ENCODE measurements at places on chromosomes 5 and 9. TPM values are rescaled to one million over a fixed set of nuclear protein-coding genes. Genes with fewer than 3 reads are reported as not detected.

DNA sequence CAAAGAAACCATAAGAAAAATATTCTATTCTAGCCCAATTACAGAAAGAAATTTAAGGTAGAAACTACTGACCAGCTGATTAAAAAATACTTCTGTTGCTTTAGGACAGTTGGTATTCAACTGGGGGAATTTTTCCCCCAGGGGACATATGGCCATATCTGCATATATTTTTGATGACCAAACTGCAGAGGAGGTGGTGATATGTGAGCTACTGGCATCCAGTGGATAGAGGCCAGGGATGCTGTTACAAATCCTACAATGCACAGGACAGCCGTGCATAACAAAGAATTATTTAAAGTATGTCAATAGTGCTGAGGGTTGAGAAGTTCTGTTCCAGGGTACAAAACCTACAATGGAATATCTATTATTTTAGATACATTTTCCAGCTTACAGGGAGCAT, 24.0 kb downstream of the ZFR start:
- DNase-seq: peak; percentile 21

DNA sequence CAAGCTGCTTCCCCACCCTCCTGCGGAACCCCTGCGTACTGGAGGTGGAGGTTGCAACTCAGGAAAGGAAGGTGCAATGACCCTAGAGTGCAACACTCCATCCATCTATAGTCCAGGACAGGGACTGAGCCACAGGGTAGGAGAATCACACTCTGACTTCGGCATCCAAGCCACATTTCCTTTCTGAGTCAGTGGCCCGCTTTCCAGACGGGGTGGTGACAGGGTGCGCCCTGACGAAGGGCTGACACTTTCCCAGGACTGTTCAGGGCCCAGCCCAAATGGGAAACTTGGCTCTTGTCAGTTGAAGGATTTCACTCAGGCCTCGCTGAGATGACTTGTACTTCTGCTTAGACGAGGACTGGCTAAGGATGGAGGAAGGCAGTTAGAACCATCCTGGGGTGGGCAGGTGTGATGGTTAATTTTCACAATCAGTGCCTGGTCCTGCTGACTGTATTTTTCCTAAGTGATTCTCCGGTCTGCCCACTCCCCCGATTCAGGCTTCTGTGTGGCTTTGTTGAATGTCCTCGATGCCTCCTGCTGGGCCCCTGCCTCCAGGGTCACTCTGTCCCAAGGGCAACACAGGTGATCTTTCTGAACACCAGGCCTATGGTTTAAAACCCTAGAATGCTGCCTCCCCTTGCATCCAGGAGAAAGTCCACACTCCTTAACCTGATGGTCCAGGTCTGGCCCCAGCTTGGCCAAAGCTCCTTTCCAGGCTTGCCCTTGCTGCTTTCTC, 228.1 kb downstream of the FSTL4 start:
- DNase-seq: no peak

DNA sequence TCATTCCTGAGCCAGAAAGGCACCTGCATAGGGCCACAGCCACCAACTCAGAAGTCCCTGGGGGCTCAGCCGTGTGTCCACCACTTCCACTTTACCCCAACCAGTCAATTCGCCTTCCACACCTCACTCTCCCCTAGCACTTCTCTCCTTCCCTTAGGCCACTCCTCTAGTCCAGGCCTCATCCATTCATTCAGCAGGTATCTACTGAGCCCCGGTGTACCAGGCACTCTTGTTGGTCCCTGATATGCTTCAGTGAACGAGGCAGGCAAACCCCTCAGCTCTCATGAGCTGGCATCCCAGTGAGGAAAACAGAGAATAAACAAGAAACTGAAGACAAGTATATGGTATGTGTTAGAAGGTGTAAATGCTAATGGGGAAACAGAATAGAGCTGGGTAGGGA, 28.7 kb downstream of the NDUFA8 start:
- DNase-seq: no peak

Gene CSF1R
- under 0.01 TPM for total RNA-seq

DNA sequence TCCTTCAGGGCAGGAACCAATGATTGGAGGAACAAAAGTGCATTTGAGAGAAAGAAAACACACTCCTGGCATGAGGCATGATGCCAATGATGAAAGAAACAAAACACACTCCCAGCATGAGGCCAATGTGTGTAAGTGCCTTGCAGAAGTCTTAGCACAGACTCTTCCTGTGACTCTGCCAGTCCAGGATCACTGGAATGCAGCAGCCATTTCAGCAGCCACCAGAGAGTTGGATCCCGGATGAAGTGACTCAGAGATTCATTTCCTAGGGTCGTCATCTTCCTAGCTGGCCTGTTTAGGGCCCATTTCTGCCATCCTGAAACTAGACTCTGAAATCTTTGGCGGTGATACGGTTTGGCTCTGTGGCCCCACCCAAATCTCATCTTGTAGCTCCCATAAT, 212.5 kb downstream of the CFAP90 start:
- DNase-seq: no peak

GRCh38 chr9:10721301-10721700, 108.5 kb upstream of the PTPRD start:
- no peak for DNase-seq

Gene TTC16
- total RNA-seq: not detected

DNA sequence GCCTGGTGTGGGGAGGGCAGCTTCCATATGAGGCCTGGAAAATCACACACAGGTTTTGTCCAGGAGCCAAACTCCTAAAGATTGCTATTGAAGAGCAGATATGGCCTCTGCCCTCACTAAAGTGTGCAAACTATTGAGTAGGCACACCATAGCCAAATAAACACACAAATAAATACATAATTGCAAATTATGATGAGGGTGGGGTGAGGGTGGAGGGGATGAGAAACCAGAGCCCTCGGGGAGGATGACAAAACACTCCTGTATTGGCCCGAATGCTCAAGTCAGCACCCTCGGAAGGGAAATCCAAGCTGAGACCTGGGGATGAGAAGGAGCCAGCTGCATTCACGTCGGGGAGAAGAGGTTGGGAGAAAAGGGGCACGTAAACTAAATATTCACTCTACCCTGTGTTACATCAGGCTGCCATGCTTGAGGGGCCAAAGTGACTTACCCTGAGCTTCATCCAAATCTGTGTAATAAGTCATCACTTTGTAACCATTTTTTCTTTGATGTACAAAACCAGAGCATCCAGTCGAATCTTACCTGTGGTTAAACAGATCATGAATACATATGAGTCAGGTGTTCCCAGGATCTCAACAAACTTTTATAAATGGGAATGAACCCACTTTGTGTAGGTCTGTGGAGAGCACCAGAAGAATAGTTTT, 73.9 kb upstream of the PCSK1 start:
- DNase-seq: no peak

GRCh38 chr9:102514541-102514940, 480.6 kb upstream of the CYLC2 start:
- DNase-seq: no peak

Gene FOXD4
- 0.43 TPM for total RNA-seq

GRCh38 chr9:17165764-17166163, 30.9 kb downstream of the CNTLN start:
- DNase-seq: no peak

Gene C9orf40
- total RNA-seq: 8.6 TPM

Gene DRD1
- total RNA-seq: under 0.01 TPM

Gene PHYHD1
- 11.9 TPM for total RNA-seq

DNA sequence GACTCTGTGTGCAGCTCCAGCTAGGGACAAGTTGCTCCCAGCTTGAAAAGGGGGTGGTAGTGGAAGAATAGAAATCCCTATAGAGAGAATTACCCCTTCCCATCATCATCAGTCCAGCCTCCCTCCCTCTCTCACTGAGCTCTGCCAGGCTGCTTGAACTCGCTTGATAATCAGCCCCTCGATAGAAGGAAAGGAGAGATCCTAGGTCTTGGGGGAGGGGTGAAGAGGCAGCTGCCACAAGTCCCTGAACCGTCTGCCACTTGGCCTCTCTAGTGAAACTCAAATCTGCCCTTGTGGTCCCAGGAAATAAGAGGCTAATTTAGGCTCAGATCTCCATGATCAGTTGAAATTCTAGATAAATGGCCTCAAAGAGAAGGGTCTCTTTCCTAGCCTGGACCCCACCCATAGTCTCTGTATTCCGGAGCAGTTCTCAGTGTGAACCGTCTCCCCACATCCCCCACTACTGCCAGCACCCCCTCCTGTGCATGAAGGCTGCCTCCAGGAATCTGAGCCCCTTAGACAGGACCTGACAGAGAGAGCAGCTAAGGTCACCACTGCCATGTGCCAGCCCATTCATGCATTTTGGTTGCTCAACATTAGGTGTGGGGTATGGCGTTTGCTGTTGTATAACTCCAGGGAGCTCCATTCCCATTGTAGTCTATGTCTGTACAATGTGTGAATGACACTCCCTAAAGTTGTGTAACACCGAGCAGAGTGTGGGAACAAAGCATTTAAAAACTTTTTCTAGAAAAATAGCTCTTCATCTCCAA, 5.5 kb downstream of the DNAJB5 start:
- peak; percentile 76 for DNase-seq

DNA sequence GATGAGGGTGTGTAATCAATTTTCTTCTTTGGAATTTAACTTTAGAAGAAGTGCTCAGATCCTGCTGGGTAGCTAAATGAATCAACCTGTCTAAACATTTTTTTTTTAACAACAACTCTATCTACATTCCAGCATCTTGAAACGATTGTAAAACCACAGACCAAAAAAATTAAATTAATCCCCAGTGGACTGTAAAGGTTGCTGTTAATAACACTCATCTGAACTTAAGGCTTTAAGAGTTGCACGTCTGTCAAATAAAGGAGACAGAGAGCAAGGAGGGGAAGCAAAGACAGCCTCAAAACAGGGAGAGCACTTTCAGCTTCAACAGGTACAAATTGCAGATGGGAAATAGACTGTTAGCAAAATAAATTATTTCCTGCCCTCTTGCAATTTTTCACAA, 548.5 kb downstream of the DTWD2 start:
- DNase-seq: no peak

DNA sequence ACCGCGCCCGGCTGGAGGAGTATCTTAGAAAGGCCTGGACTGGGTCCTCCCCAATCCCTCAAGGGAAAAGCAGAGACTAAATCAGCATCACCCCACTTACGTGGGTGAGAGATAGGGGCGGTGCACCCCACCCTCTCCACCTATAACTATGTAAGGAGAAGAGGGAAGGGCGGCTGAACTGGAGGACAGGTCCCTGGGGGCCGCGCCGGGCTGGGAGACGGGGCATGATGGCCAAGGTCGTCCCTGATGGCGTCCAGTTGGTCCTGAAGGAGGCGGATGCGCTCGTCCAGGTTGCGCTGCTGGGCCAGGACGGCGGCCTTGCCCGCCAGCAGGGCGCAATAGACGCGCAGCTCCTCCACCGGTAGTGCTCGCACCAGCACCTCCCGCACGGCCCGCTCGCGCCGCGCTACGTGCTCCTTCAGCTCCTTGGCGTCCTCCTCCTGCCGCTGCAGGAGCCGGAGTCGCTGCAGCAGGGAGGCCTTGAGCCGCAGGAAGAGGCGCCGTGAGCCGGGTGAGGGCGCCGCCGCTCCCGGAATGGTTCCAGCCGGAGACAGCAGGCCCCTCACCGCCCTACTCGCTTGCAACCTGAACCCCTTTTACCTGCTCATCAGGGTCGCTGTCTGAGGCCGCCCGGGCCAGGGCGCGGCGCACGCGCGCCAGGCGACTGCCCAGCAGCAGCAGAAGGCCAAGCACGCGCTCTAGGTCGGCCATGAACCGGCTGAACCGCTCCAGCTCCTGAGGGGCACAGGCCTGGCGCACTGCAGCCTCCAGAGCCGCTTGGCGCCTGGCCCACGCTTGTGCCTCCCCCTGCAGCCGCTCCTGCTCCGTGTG, 7.6 kb downstream of the SHROOM1 start:
- DNase-seq: no peak

GRCh38 chr9:13047827-13048587, 231.5 kb downstream of the MPDZ start:
- no peak for DNase-seq

Gene RCL1
- 10.4 TPM for total RNA-seq

DNA sequence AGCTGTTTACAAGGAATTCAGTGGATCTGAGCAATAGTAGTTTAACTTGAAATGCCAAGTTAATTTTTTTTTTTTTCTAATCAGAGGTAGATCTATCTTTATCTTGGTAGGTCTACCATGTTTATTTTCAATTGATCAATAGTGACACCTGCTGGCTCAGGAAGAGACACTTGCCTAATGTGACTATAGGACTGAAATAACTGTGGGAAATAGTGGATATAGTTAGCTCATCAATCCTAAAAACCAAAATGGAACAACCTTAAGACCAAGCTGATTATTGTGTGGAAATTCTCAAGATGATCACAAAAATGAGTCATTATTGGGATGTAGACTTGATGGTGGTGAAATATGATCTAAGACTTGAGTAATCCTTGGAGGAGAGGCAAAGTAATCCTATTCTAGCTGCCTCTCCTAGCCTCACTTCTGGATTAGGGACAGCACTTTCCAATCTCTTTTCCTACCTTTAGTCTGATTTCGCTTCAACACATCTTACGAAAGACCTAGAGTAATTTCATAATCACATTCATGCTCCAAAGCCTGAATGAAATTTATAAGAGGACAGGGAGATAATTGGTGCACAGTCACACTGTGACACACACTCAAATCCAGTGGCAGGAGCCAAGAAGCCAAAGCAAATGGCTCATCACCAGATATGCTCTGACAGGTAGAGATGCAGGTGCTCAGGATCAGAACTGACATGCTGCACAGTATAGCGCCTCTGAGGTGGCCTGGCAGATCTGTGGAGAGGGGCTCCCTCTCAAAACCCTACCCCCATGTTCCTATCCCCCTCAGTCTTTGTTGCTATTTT, 156.3 kb downstream of the HMHB1 start:
- peak; percentile 65 for DNase-seq

Gene MEF2C
- total RNA-seq: 16.0 TPM

Gene SAPCD2
- 5.2 TPM for total RNA-seq

Gene PCDHA1
- total RNA-seq: under 0.01 TPM

DNA sequence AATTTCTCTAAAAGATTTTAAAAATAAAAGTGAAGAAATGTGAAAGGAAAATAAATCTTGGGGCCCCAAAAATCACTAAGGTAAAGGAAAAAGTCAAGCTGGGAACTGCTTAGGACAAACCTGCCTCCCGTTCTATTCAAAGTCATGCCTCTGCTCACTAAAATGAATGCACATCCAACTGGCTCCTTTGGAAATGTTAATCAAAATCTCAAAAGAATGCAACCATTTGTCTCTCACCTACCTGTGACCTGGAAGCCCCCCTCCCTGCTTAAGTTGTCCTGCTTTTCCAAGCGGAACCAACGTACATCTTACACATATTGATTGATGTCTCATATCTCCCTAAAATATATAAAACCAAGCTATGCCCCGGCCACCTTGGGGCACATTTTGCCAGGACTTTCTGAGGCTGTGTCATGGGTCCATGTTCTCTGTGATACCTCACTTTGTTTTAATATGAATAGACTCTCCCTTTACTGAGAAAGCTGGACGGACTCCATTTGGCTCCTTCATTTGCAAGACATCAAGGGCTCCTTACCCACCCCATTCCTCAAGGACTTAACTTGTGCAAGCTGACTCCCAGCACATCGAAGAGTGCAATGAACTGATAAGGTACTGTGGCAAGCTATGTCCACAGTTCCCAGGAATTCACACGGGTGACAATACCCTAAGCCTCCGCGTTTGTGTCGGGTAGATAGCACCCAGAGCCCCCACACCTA, 164.3 kb downstream of the SMC2 start:
- no peak for DNase-seq
